Chondrocyte (in vitro differentiated cells): ENCODE measurements at places on chromosomes 1 and 21.

DNA sequence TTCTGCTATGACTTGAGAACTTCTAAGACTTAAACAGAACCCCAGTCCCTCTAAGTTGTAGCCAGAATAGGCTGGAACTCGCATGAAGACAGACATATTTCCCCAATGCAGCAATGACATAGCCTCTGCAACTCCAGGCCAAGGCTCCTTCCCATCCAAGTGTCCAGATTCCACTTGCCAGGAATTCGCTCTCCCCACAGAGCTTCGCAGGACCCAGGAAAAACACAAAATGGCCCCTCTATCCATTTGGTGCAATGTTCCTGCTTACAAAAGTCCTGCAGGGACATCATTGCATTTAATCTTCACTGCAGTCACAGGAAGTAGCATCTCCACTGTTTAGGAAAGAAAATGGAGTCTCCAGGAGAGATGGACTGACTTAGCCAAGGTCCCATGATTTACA lies 147.5 kb upstream of the KLHDC7A start:
- H3K27me3 ChIP-seq: peaks cover 2% of the 10 kb centered on the region
- no peak overlapping the region for H3K27ac ChIP-seq
- no peaks in the 10 kb centered on the region for H3K4me1 ChIP-seq

GRCh38 chr1:28950449-28950848 lies 36.1 kb downstream of the EPB41 start:
- H3K27ac ChIP-seq: no peak overlapping the region
- no peaks in the 10 kb centered on the region for H3K27me3 ChIP-seq

DNA sequence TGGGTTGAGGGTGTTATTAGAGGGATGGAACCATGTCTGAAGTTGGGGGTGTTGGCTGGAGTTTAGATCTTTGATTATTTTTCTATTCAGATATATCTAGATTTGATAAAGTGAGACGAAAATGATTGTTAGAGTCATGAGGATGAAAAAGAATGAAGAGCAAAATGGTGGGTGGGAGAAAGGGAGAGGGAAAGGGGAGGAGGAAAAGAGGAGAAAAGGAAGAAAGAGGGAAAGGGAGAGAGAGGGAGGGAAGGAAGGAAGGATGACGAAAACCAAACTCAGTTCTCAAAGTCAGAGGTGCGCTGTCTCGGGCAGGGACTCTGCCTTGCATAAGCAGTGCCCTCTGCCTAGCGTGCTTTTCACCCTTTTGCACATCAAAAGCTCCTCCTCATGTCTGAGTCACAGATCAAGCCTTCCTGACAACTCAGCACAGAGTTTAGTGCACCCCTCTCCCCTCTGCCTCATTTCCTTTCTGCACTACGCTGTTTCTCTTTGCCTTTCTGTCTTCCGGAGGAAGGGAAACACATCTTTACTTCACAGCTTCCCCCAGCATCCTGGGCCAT lies 225.8 kb upstream of the PROX1 start:
- H3K27me3 ChIP-seq: no peaks in the 10 kb centered on the region
- H3K36me3 ChIP-seq: no peaks in the 10 kb centered on the region
- no peak for DNase-seq
- H3K4me3 ChIP-seq: no peak overlapping the region
- H3K4me1 ChIP-seq: no peaks in the 10 kb centered on the region

DNA sequence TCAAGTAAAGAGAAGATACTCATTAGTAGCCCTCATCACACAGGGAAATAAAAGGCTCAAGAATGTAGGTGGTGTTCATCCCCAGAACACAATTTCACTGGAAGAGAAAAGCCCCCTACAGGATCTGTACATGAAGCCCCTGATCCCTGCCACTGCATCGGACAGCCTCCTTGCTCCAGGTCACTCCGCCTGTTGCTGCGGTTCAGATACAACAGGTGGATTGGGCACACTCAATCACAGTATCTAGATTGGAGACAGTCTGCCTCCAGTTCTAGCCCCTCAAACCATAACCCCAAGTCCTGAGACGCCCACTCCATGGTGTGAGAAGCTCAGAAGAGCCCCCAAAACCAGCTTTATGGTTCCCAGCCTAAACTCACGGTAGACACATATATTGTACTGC lies 1.1 kb downstream of the SLAMF9 start:
- H3K4me1 ChIP-seq: no peaks in the 10 kb centered on the region
- no peak overlapping the region for H3K27ac ChIP-seq
- no peak overlapping the region for H3K4me3 ChIP-seq
- peaks cover 57% of the 10 kb centered on the region for H3K27me3 ChIP-seq
- H3K36me3 ChIP-seq: no peaks in the 10 kb centered on the region

DNA sequence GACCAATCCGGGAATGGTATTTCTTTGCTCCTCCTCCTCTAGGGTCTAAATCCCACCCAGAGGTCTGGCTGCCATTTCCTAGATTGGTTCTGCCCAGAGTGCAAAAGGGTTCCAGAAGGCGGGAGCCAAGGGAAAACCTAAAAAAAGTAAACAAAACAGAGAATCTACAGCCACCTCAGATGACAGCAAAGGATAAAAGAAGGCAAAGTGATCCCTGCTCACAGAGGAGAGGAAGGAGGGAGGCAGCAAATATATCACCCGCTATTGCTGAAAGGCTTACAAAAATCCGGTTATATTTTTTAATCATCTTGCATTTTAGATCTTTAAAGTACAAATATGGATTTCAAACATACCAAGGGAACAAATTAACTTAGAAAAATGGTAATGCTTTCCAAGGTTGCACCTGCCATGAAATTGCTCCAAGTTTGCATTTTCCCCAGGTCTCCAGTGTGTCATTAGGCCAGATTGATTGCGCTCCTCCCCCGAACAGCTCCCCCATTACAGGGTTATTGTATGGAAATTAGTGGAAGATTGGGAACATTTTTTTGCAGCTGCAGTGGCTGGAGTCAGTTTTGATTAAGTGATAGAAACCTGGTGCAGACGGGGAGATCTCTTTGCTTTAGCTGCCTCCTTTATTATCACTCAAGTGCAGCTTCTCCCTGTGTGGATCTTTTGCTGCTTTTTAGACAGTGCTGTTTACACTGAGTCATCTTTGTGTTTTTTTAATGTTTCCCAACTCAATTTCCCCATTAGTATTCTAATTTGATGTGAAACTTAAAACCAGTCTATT lies 280.5 kb upstream of the CAMK1G start:
- H3K27me3 ChIP-seq: peaks cover 47% of the 10 kb centered on the region
- DNase-seq: no peak
- no peaks in the 10 kb centered on the region for H3K4me1 ChIP-seq
- H3K4me3 ChIP-seq: no peak overlapping the region

GRCh38 chr1:117753652-117754051 lies 147.8 kb downstream of the TENT5C start:
- peaks cover 14% of the 10 kb centered on the region for H3K27me3 ChIP-seq
- no peak for DNase-seq
- no peaks in the 10 kb centered on the region for H3K36me3 ChIP-seq
- H3K27ac ChIP-seq: no peak overlapping the region

- H3K36me3 ChIP-seq: no peaks in the 10 kb centered on the region
- no peak overlapping the region for H3K27ac ChIP-seq
- no peak for DNase-seq
- no peaks in the 10 kb centered on the region for H3K27me3 ChIP-seq
- H3K4me3 ChIP-seq: no peak overlapping the region
These were observed 94.7 kb downstream of the LIPI start for GRCh38 chr21:14116080-14116481.

GRCh38 chr1:232980355-232980978 lies 30.1 kb downstream of the NTPCR start:
- H3K27ac ChIP-seq: no peak overlapping the region
- H3K27me3 ChIP-seq: no peaks in the 10 kb centered on the region
- H3K4me1 ChIP-seq: peaks cover 4% of the 10 kb centered on the region
- no peak overlapping the region for H3K4me3 ChIP-seq
- H3K36me3 ChIP-seq: peaks cover 16% of the 10 kb centered on the region

DNA sequence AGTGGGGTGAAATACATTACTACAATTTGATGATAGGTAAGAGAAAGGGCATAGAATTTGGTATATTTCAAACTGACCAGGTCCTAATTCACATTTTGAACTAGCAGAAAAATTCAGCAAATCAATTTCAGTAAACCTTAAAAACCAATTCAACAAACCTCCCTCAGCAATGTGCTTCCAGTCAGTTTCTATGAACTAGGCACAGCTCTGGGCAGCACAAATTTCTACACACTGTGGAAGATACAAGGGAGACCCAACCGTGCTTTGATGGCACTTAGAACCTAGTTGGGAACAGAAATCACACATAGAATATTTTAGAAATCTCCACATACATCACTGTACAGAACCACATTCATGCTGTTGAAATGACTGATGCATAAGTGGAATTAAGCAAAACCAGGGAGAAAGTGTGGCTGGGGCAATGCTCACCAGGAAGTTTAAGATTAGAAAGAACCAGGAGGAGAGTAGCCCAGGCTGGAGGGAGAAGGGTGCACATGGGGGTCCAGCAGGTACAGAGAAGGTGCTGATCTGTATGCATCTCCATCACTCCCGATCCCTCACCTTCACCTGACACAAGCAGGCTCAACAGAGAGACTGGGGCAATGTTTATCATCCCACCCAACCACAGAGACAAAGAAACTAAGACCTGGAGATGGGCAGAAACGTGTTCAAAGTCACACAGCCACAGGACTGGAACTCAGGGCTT lies 14.8 kb downstream of the C1orf226 start:
- no peaks in the 10 kb centered on the region for H3K36me3 ChIP-seq
- H3K27me3 ChIP-seq: peaks cover 15% of the 10 kb centered on the region
- H3K27ac ChIP-seq: no peak overlapping the region
- H3K4me3 ChIP-seq: no peak overlapping the region

GRCh38 chr1:203823306-203823705 lies 27.9 kb downstream of the ZBED6 start:
- no peak overlapping the region for H3K4me3 ChIP-seq
- peaks cover 9% of the 10 kb centered on the region for H3K4me1 ChIP-seq
- H3K27ac ChIP-seq: no peak overlapping the region
- H3K27me3 ChIP-seq: no peaks in the 10 kb centered on the region
- H3K36me3 ChIP-seq: peaks cover 35% of the 10 kb centered on the region
- DNase-seq: no peak

DNA sequence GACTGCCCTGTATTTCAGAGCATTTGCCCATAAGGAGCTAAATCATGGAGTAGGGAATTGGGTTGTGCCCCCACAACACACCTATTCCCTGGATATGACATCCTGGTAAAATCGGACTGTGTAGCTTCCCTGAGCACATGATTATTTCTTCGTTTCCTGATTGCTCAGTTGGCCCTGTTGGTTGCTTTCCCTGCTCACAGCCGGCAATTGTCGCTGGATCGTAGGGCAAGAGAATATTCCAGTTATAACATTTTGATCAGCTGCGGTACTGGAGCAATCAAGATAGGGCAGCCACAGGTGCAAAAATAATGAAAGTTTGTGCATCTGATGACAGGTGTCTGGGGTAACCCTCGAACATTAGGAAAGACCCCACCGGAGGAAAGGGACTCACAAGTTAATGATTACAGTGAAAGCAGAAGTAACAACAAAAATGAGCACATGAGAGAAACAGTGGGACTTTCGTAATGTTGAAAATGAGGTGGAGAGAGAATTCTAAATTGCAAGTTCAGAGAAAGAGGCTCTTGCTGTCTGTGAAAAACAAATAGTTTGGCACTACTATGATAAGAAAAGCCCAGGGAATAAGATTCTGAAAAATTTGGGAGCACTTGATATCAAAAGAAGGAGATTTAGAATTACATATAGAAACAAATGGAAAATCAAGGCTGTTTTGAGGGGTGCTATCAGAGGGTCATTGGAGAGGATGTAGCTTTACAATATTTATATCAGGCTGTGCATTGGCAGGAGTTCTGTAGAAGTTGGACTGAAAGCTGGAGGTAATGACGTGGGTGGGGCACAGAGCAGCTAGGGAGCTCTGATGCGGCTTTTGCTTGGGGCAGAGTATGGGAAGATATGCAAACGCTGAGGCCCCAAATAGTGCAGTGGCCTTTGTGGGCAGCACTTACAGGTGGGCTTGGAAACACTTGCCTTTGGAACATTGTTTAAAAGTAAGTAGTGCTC lies at the start of gene MAB21L3:
Gene MAB21L3, plus strand, starts transcription at position 833 of the 957 bp plus-strand sequence. CDS start 1,217 bp downstream, outside the sequence.
- H3K27ac ChIP-seq: no peak within 1 kb of the TSS
- no peak for DNase-seq
- H3K36me3 ChIP-seq: no peaks in the 10 kb centered on the region
- peaks cover 25% of the 10 kb centered on the region for H3K4me1 ChIP-seq
- H3K4me3 ChIP-seq: no peak within 1 kb of the TSS
- no peaks in the 10 kb centered on the region for H3K27me3 ChIP-seq

GRCh38 chr1:213110349-213111300 lies 59.6 kb downstream of the RPS6KC1 start:
- H3K36me3 ChIP-seq: peaks cover 5% of the 10 kb centered on the region
- H3K4me3 ChIP-seq: no peak overlapping the region
- no peak overlapping the region for H3K27ac ChIP-seq

- H3K4me3 ChIP-seq: no peak overlapping the region
- H3K36me3 ChIP-seq: no peaks in the 10 kb centered on the region
- no peak overlapping the region for H3K27ac ChIP-seq
- H3K27me3 ChIP-seq: no peaks in the 10 kb centered on the region
- DNase-seq: no peak
These were observed 129.1 kb upstream of the NGF start for GRCh38 chr1:115467196-115467595.

DNA sequence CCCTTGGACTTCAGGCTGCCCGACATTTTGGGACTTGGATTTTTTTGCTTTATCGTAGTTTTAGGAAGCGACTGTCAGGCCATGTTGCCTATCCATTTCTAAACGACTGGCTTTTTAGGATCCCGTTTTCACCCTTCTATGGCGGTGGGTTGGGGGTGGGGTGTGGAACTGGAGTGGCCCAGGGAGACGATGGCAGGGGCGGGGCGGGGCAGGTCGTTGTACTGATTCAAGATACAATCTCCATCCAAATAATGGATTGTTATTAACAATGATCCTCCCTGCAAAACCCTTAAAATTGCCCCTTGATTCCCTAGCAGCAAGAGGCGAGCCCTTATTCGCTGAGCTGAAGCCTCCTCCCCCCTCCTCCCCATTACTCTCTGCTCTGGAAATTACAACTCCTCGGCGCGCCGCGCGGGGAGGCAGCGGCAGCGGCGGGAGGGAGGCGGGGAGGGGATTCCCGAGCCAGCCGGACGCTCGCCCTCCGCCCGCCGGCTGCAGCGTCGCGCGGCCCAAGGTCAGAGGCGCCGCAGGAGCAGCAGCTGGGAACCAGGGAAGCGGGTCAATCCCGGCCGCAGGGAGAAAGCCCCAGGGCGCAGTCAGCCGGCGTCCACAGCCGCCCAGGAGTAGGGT lies at the start of gene TRIM67:
Gene TRIM67, plus strand, starts transcription at position 392 of the 630 bp plus-strand sequence. CDS start 912 bp downstream, outside the sequence.
- peaks cover 45% of the 10 kb centered on the region for H3K4me1 ChIP-seq
- DNase-seq: no peak
- peak within 1 kb of the TSS; percentile 27 for H3K27ac ChIP-seq
- no peaks in the 10 kb centered on the region for H3K27me3 ChIP-seq
- H3K4me3 ChIP-seq: peak within 1 kb of the TSS; percentile 72
- H3K36me3 ChIP-seq: no peaks in the 10 kb centered on the region

- no peak for DNase-seq
- peaks cover 5% of the 10 kb centered on the region for H3K27me3 ChIP-seq
- H3K4me3 ChIP-seq: no peak overlapping the region
- H3K4me1 ChIP-seq: peaks cover 26% of the 10 kb centered on the region
These were observed 150.1 kb downstream of the CDC7 start for GRCh38 chr1:91650764-91651163.

GRCh38 chr1:46369542-46370213 lies 24.4 kb upstream of the FAAH start:
- H3K27ac ChIP-seq: no peak overlapping the region
- no peaks in the 10 kb centered on the region for H3K4me1 ChIP-seq
- peaks cover 12% of the 10 kb centered on the region for H3K36me3 ChIP-seq
- DNase-seq: no peak
- no peaks in the 10 kb centered on the region for H3K27me3 ChIP-seq
